SK-MEL-5 (cell line): ENCODE measurements at places on chromosomes 16 and 17.

GRCh38 chr17:76149214-76149613 lies 8.2 kb upstream of the FOXJ1 start:
- DNase-seq, result no peak

GRCh38 chr17:58302171-58302918 lies 21.6 kb upstream of the MPO start:
- DNase-seq, result no peak

DNA sequence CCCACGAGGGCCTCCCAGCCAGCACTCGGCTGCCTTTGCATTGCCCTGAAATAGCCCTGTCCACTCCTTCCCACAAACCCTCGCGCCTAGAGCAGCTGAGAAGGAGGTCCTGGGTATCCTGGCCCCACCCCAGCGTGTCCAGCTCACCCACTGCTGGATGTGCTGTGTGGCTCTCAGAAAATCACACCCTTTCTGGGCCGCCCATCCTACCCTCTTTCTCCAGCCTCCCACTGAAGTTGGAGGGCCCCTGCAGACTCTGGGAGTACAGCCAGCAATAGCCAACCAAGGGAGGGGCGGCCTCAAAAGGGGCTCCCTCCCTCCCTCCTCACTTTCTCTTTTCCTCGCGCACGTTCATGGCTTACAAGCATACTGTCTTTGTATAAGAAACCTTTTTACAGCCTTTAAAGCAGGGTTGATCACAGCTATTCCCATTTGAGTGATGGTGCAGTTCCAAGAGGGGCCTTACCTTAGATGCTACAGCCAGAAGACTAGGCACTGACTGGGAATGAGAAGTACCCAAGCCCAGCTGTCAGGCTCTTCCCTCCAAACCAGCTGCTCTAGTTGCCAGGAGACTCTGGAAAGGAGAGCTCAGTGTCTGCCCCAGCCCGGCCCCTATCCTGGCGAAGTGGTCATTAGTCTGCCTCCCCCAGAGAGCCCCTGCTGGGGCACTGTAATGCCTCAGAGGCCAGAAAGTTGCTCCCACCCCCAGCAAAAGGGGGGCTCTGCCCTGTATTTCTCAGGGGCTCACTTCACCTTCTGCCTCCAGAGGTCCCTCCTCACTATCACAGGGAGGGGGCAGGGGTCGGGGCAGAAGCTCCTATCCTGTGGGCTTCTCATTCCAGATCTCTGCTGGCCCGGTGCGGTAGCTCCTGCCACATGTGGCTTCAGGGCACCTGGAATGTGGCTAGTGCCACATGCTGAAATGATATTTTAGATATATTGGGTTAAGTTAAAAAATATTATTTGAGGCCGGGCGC lies 38.1 kb downstream of the DCAKD start:
- no peak for DNase-seq

DNA sequence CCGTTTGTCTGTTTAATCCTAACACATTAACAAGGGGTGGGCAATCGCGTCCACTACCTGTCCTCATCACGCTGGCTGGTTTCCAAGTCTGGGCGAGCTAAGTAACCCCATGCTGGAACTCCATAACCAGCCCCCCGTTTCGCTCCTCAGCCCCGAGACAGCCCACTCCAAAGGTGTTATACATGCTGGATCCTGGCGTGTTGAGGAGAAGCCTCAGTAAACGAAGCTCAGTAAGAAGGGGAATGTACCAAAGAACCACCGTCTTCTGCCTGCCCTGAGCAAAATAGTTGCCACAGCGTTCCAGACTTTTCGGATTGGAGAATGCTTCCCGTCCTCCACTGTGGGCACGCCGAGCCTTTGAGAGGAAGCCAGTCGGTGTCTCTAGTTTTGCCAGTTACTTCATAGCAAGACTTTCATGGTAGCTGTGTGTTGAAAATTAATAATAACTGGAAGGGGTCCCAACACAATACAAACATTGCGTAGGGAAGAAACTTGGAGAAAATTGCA lies 16.1 kb upstream of the C17orf78 start:
- DNase-seq, result no peak

DNA sequence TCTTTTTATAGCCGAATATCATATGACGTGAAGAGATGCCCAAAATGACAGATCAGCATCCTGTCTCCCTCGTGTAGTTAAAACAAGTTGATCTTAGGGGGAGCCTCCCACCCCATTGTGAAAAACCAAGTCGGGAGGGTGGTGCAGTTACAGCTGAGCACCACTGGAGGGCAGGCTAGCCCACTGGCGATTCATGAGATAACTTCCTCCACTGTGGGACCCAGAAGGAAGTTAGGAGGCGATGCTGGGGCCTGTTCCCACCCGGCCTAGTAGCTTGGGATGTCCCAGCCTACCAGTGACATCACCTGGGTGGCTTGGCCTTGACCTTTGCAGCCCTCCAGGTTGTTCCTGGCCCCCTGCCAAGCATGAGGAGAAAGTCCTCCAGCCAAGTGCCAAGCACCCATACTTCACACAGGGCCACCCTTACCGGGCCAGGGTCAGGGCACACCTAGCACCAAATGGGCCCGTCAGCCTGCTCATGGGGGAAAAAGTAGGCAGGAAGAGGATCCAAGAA lies 8.1 kb upstream of the CPNE2 start:
- DNase-seq, result peak; percentile 74

DNA sequence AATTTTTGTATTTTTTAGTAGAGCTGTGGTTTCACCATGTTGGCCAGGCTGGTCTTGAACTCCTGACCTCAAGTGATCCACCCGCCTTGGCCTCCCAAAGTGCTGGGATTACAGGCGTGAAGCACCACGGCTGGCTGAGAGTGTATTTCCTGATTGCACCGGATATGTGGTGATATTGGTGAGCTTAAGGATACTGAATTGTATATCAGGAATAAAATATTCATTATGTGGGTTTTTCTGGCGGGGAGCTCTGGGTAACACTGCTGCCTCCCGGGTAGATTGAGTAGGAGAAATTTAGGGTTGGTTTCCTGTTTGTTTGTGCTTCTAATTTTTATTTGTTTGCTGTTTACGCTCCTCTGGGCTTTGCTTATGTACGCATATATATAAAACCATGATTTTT lies 7.7 kb upstream of the TMEM98 start:
- no peak for DNase-seq

DNA sequence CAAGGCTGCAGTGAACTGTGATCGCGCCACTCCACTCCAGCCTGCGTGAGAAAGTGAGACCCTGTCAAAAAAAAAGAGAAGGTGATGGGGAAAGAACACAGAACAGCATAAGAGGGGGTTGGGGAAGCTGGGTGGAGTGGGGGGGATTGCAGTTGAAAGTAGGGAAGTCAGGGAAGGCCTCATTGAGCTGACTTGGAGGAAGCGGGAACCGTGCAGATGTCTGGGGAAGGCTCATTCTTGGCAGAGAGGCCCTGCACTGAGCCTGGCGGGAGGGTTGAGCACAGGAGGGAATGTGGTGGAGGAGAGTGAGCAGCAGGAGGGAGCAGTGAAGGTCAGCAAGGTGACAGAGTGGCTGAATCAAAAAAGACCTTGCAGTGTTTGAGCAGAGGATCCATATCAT lies 26.9 kb downstream of the IL4R start:
- no peak for DNase-seq

DNA sequence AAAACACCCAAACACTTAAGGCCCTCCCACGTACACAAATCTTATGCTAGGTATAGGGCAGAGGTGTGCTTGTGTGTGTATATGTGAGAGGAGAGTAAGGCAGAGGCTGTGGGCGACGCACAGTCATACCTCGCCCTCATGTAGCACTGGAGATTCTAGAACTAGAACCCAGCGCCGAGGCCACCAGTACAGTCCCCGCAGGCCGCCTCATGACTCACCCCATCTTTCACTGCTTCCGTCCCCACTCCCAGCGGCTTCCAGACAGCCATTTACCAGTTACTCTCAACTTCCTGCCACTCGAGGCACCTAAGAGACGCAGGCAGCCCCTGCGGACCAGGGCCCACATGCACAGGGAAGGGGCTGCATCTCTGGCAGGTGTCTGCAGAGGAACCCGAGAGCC lies 23.2 kb upstream of the CYTH1 start:
- no peak for DNase-seq

DNA sequence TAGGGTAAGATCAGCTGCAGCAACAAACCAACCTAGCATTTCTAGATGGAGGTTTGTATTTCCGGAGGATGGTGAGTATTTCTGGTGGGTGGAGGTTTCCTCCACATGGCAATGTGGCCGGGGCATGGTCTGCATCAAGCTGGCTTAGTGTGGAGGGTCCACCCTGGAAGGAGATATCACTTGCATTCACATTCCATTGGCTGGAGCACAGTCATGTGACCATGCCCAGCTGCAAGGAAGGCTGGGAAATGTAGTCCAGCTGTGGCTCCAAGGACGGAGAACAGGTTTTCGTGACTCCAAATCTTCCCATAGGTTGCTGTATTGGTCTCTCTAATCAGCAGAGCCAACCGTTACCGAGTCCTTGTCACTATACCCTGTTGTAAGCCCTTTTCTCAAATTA lies 68.7 kb downstream of the RAI1 start:
- peak; percentile 74 for DNase-seq

DNA sequence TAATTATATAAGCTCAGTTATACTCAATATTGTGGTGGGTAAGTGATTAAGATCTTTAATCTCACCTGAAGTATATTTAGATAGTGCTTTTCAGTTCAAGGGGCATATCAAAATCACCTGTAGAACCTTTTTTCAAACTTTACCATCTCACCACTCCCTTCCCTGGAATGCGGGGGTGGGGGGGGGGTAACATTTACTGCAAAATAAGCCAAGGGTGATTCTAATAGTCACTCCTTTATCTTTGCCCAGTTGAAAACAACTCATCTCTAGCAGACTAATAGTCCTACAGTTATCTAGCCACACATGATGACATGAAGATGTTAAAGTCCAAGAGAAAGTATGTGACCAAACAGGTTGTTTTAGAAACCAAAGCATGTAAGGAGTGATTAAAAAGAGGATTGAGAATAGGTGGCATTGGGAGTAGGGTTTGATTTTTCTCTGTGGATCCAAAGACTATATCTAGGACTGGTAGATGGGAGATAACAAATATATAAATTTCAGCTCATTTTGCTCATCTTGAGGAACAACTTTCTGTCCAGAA lies 21.5 kb downstream of the LPCAT2 start:
- no peak for DNase-seq

- DNase-seq, result peak; percentile 85
Observed at GRCh38 chr17:17300624-17301568, 2.3 kb upstream of the NT5M start.

DNA sequence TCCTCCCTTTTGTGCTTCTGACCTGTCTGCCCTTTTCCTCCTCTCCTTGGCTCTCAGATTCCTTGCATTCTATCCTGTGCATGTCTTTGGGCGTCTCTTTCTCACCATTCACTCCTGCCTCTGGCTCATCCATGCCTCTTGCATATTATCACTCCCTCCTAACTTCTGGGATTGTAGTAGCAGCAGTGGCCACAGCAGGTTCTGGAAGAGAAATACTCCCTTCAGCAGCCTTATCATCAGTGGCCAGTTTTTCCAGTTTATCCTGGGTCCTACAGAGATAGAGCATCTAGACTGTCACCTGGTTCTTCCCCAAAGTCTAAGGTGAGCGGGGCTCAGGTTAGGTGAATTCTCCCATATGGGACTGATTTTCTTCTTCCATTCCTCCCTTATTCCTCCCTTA lies 354.0 kb upstream of the CCL2 start:
- DNase-seq, result no peak

- DNase-seq, result no peak
Observed at GRCh38 chr17:59139939-59140338, 15.0 kb downstream of the SKA2 start.

DNA sequence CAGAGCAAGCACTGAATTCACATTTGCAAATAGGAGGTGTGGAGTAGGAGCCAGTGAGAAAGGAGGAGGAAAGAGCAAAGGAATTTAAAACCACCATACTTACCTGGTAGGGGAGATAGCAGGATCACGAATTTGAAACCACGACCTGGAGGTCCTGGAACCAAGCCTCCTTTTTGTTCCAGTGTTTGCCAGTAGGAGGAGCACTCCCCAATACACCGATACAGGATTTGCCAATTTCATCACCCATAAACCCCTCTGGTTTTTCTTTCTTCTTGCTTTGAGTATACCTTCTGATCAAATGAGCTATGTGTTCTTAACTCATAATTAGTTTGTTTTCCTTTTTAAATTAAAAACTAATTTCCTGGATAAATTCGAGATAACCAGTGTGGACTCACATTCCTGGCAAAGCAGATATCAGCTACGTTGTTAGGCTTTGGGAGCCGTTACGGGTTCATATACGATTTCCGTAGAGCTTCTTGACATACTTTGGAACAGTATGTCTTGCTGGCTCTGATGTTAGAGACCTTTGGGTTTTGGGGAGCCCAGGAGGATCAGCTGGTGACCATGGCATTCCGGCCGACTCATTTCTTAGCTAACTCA lies 22.7 kb downstream of the BCO1 start:
- peak; percentile 30 for DNase-seq

DNA sequence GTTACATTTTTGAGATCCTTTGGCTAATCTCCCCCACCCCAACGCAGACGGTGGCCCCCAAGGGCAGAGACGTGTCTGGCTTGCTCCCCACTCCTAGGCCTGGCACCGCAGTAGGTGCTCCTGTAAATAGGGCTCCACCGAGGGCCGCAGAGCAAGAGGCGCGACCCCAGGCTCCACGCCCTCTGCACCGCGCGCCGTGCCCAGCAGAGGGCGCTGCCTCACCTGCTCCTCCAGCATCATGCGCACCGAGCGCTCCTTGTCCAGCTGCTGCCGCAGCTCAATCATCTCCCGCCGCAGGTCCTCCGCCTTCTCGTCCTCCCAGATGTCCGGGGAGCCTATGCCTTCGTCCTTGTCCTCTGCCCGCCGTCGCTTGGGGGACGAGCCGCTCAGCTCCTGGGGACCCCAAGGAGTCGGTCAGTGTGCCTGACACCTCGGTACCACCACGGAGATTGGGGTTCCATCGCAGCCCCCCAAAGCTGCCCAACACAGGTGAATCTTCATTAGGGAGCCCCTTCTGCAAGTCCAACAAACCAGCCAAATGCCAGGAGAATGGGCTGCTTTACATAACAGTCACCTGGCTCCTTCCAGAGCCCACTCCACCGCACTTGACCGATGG lies 11.2 kb downstream of the TFAP4 start:
- peak; percentile 53 for DNase-seq

DNA sequence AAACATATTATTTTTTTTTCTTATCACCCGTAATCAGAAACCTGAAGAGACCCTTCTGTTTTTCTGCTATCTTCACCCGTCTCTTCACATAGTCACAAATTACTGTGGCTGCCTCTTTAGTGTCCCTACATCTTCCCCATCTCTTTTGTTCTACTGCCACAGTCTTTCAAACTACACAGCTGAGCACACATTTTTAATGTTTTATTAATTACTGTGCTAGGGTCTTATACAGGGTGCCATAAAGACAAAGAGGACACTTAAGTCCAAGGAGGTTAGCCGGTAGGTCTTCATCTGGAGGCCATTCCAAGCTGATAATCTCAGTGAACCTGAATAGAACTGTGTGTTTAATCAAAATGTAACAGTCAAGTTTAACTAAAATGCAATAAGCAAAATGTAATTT lies 20.7 kb downstream of the CNTNAP4 start:
- no peak for DNase-seq

DNA sequence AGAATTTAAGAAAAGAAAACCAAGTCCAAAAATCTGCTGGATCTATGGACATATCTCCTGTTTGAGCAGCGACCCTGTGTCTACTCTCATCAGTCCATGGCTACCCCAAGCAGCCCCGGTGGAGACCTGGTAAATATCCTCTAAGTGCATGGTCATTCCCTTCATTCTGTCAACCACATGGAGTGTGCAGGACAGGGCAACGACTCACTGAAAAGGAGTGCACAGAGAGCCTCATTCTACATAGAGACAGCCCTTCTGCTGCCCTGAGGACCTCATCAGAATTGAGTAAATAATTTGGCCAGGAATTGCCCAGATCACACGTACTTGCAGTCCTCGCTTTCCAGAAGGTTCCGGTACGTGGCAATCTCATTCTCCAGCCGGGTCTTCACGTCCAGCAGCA lies 3.0 kb downstream of the KRT38 start:
- no peak for DNase-seq
